HEK293T (cell line): ENCODE measurements at places on chromosomes 6 and 20.

GRCh38 chr6:73491377-73491776 lies 29.5 kb downstream of the EEF1A1 start:
- no peak for DNase-seq

- DNase-seq: no peak
Observed at GRCh38 chr20:57648878-57649616, 28.8 kb upstream of the ZBP1 start.

GRCh38 chr6:111764238-111765175 lies 108.7 kb downstream of the FYN start:
- DNase-seq: no peak

- DNase-seq: no peak
Observed at GRCh38 chr6:144675231-144675861, 390.2 kb downstream of the UTRN start.

DNA sequence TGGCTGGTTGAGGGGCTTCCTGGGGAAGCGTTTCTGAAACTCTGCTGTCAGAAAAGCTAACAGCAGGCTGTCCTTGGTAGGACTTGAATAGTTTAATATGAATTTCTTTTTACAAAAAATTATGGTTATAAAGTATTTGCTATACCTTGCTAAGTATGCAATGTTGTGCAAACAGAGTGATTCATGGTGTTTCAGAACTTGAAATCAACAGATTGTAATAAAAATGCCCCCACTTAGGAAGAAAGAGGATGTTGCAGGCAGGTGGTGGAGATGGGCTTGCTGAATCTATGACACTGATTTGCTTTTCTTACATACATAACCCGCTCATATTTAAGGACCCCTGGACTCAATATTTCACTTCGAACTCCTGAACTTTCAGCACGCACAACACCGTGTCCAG lies 211.6 kb downstream of the THBS2 start:
- DNase-seq: no peak

GRCh38 chr6:32158052-32158451 lies 4.1 kb downstream of the PPT2 start:
- no peak for DNase-seq

GRCh38 chr6:68506911-68507310 lies 128.2 kb upstream of the ADGRB3 start:
- no peak for DNase-seq

GRCh38 chr6:151241853-151242252 lies 2.1 kb downstream of the AKAP12 start:
- no peak for DNase-seq

DNA sequence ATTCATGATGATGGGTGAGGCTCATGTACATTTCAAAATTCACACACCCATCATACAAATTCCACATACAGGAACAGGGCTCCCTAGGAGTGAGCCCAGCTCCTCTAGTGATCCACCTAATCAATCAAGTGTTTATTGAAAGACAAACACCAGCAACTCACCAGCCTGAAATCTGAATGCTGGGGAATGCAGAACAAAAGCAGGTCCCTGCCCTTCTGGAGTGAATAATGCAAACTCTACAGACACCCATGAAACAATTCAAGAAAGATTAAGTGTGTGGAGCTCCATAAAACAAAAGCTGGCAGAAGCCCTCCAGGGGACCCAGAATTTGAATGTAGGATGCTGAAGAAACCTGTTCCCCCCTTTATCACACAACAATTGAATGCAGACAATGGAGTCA lies 396.7 kb upstream of the JARID2 start:
- no peak for DNase-seq

GRCh38 chr20:43750774-43751166 lies 24.0 kb upstream of the GTSF1L start:
- no peak for DNase-seq

GRCh38 chr20:63578224-63579016 lies 4.4 kb upstream of the HELZ2 start:
- no peak for DNase-seq

DNA sequence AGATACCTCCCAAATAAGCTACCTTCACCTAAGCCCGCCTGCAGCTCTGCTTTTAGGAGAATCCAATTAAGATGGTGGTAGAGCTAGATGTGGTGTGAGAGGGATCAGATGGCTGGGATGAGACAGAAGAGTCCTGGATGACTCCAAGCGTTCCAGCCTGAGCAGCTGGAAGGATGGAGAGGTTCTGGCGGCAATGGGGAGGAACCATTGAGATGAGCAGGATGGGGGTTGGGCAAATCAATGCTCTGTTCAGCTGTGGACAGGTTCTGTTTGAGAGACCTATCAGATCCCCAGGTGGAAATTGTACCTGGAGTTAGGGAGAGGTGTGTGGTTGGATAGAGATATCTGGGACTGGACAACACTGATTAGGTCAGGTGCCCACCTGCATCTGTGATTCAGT lies 23.0 kb downstream of the PHACTR3 start:
- DNase-seq: no peak

DNA sequence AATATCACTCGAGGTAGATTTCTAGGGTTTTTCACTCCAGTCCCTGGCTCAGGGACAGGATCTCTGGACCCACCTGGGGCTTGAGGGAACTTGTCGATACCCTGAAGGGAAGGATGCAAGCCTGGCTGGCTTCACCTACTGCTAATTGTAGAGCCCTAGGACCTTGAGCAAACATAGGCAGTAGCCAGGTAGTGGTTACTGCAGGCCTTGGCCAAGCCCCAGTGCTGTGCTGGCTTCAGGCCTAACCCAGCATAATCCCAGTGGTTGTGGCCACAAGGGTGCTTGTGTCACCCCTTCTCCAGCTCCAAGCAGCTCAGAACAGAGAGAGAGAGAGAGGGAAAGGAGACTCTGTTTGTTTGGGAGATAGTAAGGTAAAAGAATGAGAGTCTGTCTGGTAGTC lies 5.8 kb upstream of the MCM9 start:
- no peak for DNase-seq

- peak; percentile 48 for DNase-seq
Observed at GRCh38 chr6:37137201-37138090, 32.5 kb upstream of the PIM1 start.

DNA sequence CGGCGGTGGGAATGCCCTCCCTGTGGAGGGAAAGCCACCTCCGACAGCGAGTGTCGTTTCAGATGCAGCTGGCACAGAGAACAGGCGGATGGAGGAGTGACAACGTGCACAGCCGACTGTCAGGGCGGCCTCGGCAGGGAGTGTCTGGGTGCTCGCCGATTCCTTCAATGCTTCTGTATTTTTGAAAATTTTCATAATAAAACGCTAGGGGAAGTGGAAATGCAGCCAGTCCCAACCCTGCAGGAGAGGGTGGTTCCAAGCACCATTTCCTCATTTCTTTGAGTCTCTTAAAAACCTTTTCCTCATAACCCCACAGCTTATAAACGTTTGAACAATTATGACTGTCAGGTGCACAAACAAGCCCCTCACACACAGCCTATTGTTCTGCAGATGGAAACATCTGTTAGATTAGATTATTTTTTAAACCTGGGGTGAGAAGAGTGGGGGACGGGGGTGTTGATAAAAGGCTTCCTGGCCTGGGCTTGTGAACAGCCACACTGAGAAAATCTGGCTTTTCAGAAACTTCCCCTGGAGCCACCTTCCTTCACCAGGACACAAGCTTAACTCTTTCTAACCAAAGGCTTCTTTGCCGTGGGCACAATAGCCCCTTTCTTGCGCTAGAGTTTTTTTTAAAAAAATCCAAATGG lies 228.9 kb downstream of the ANKRD60 start:
- no peak for DNase-seq

DNA sequence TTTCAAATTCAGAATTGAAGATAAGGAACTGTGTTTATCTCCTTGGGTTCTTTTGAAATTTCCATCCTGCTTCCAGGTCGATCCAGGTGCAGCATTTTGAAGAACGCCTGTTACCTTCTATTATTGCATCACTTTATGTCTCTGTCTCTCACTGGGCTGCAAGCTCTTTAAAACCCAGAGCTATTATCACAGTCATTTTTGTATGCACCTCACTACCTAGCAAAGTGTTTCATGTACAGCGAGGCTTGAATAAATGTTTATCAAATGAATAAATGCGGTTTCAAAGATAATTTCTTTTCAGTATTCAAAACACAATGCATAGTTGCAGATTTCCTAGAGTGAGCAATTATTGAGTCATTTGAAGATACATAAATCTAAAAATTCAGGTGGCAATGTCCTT lies 34.2 kb downstream of the GFOD1 start:
- DNase-seq: no peak

DNA sequence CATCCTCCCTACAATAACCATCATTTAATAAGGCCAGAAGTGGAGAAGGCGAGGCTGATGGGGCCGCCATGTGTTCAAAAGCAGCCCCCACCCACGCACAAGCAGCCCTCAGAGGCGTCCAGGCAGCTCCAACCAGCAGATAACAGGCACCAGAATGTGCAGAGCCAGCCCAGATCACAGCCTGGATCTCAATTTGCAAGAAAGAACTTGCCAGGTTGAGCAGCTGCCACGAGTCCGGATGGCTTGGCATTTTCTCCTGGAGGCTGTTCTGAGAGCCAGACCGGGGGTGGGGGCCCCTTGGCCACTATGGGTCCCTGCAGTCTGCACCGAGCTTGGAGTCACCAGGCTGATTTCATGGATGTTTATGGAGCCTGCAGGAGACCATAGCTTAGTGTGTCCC lies 338.1 kb downstream of the PREX1 start:
- no peak for DNase-seq

- no peak for DNase-seq
Observed at GRCh38 chr6:133360194-133360593, 119.0 kb downstream of the EYA4 start.

GRCh38 chr20:36824142-36824940 lies 50.8 kb upstream of the DSN1 start:
- DNase-seq: no peak

GRCh38 chr6:110617057-110617456 lies 140.6 kb upstream of the SLC22A16 start:
- no peak for DNase-seq

DNA sequence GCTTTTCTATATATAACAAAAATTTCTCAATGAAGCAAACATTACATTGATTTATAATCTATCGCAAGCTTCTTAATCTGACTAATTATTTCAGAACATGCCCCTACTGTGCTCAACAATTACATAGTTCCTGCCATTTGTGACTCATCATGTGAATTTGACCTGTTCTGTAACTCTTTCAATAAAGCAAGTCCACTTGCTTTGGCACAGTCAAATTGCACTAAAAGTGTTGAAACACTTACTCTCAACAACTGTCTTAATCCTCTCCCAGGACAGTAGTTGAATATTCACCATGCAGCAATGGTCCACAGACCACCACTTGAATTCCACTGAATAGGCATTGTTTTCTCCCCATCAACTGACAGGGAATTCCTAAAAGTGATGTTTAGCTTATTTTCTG lies 67.7 kb upstream of the SPTLC3 start:
- no peak for DNase-seq

DNA sequence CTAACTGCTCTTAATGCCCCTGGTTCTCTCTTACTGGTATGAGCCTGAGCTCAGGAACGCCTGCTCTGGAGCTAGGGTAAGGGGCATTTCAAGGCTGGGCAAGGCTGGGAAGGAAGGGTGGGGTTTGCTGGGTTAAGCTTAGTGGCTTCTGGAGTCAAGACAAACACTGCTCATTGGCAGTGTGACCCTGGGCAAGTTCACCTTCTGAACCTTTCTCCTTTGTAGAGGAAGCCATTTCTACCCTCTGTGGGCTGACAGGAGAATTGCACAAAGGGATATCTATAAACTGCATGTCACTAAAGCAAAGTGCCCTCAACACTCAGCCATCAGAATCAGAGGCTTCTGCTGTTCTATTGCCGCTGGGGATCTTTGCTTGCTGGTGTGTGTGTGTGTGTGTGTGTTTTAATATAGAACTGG lies 20.3 kb upstream of the LRRN4 start:
- DNase-seq: peak; percentile 49
